ENCODE measurements at places on chromosomes 12 and 14.

DNA sequence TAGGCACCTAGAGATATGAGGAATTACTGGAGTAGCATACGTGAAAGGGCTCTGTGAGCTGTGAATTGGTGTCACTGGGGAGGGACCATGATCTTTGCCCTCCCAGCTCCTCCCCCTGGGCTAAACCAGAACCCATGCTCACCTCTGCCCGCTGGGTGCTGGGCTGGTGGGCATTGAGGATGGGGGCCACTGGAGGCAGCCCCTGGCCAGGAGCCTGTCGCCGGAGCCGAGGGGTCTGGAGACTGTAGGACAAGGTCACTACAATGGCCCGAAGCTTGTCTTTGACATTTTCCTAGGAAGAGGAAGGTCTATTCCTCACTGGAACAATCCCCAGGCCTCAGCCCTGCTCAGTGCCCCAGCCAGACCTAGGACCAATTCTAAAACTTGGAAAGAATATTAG, 11.6 kb downstream of the ITGA7 start:
- no peak for DNase-seq

- DNase-seq, result no peak
Measured at GRCh38 chr12:125152463-125152862, 87.2 kb downstream of the AACS start.

DNA sequence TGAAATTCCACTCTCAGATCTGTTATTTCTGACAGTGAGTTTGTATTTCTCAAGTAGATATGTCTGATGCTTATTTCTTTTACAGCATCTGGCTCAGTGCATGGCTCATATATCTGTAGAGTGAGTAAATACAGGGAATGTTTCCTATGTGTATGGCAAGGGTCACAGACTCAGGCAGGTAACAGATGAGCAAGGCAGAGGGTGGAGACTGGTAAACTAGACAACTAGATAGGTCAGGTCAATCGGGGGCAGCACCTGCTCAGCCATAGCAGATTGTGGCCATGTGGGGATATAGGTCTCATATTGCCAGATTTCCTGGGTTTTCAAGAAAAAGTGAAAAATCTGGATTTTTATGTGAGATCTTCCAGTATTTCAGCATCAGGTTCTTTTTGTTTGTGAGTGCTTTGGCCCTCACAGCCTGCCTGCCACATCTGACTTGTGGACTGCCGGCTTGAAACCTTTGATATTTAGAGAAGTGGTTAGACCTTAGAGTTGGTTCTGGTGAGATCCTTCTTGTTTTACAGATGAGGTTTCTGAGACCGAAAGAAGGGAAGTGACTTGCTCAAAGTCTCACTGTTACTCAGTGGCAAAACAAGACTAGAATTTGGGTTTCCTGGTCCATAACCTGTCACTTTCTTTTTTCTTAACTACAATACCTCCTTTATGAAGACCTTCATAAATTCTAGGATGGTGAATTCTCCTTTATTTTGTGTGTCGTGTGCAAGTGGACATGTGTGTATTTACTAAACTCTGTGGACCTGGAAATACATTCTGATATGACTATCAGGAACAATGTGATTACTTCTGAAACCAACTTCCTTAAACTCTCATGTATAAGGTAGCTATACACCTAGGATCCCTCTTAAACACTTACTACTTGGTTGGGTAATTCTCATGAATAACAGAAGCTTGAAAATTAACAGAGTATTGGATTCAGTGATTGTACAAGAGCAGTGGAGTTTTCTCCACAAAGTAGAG, 34.4 kb downstream of the PROX2 start:
- no peak for DNase-seq

GRCh38 chr12:5518584-5519365, 86.9 kb downstream of the NTF3 start:
- DNase-seq, result no peak

GRCh38 chr14:104187931-104188726, 49.7 kb downstream of the KIF26A start:
- no peak for DNase-seq

- no peak for DNase-seq
Measured at GRCh38 chr12:105221583-105222283, 14.2 kb downstream of the APPL2 start.

- no peak for DNase-seq
Measured at GRCh38 chr12:7693793-7694192, 1.8 kb downstream of the GDF3 start.

DNA sequence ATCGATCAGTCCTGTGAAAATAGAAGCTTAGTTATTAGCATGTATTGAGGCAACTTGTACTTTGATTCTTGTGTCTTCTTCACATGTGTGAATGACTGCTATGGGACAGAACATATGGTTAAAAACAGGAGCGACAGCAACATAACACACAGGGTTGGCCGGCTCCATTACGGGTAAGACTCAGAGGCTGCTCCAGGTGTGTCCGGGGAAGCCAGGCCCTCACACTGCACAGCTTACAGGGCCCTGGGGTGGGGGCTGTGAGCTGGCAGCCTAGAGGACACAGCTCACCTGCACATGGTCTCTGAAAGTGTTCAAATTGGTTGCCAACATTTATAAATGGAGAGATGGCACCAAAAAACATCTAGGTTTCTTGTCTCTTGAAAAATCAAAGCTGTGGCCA, 31.1 kb downstream of the TCHP start:
- no peak for DNase-seq

- no peak for DNase-seq
Measured at GRCh38 chr12:24360461-24360860, 411.0 kb upstream of the SOX5 start.

DNA sequence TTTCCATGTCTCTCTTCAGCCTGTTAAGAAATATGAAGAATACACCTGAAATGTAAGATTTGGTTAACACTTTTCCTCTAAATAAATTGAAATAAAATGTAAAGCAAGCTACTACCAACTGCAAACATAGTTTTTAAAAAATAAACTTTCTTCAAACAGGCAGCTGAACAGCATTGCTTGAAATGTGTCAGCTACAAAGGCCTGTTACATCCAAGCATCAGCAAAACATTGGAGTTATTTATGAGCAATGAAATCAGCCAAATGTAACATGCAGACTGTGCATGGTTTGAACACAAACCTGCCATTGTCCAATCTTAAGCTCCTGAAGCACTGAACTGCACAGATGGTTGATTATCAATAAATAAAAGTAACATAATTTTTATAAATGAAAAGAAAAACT, 291.3 kb downstream of the ACSS3 start:
- DNase-seq, result no peak

DNA sequence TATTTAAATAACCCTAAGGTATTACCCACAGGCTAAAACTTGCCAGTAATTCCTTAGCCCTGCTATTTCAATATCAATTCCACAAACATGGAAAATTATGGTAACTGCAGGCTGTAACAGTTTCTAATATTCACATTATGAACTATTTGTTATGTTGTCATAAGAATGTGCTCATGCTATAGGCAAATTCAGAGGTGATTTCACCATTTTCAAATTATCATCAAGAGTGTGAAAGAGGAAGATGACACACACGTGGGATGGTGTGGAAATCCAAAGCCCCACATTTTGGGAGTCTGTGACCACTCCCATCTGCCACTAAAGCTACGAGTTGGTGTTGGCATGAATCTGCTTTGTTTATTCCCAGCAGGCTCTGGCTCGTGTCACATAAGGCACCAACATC, 5.9 kb upstream of the MYO1A start:
- no peak for DNase-seq

GRCh38 chr12:53994264-53995001, 5.5 kb upstream of the HOXC9 start:
- no peak for DNase-seq

DNA sequence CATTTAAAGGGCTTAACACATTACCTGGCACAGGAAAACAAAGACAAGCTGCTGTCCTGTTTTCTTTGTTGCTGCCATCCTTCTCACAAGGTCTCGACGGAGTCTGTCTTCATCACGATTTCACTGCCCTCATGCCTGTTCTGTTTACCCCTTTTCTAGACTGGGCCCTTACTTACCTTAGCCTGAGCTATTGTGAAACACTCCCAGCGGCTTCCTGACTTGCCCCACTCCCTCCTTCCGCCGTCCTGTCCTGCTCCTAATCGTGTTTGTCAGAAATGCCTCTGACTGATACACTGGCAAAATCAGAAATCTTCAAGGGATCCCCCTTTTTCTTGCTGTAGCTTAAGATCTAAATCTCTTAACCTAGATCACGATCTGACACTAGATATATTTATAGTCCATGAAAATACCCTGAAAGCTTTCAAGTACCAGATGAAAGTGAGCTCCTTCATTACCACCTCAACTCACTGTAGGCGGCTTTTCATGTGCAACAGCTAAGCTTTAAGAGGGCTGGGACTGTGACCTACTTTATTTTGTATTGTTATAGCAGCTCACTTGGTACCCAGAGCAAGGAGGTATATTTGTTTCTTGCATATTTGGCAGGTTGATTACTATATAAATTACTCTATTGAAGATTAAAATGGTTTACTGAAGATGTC, 32.1 kb downstream of the TECPR2 start:
- DNase-seq, result no peak

DNA sequence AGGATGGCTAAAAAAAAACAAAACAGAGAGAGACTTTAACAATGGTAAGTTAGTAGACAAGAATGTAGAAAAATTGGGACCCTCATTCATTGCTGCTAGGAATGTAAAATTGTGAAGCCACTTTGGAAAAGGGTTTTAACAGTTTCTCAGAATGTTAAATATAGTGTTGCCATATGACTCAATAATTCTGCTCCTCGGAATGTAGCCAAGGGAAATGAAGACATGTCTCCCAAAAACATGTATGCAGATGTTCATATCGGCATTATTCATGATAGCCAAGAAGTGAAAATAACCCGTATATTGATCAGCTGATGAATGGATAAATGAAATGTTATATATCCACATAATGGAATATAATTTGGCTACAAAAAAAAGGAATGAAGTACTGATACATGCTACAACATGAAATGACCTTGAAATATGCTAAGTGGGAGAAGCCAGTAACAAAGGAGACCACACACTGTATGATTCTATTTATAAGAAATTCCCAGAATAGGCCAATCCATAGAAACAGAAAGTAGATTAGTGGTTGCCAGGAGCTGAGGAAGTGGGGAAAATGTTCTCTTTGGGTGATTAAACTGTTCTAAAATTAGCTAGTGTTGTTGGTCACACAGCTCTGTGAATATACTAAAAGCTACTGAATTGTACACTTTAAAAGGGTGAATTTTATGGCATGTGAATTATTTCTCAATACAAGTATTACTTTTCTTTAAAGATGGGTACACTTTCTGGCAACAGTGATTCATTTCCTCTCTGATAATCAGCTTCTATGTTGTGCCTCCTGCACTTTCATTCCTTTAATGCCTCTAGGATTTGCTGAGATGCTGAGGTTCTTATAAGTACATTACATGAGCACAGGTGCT, 132.5 kb downstream of the DAAM1 start:
- no peak for DNase-seq

- DNase-seq, result no peak
Measured at GRCh38 chr12:96247563-96247962, 53.4 kb downstream of the ELK3 start.

- DNase-seq, result no peak
Measured at GRCh38 chr14:34782031-34782430, 67.6 kb upstream of the CFL2 start.

GRCh38 chr12:81370456-81370855, 292.6 kb downstream of the ACSS3 start:
- no peak for DNase-seq

GRCh38 chr12:108592033-108592909, 5.6 kb downstream of the TMEM119 start:
- DNase-seq, result no peak

DNA sequence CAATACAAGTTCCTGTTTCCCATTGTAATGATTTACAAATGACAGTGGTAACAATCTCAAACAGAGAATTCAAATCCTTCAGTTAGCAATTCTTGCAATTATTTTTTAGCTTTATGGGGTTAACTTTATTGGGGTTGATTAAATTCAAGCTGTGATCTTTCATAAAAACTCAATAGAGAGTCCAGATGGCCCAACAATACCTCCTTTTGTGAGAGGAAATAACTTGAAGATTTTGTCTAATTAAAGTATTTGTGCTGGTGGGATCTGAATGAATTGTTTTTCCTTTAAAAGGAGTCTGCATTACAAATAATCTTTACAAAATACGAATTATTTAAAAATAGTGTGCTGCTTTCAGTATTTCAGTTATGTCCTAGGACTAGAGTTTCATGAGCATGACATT, 4.4 kb upstream of the ARHGAP5 start:
- no peak for DNase-seq

DNA sequence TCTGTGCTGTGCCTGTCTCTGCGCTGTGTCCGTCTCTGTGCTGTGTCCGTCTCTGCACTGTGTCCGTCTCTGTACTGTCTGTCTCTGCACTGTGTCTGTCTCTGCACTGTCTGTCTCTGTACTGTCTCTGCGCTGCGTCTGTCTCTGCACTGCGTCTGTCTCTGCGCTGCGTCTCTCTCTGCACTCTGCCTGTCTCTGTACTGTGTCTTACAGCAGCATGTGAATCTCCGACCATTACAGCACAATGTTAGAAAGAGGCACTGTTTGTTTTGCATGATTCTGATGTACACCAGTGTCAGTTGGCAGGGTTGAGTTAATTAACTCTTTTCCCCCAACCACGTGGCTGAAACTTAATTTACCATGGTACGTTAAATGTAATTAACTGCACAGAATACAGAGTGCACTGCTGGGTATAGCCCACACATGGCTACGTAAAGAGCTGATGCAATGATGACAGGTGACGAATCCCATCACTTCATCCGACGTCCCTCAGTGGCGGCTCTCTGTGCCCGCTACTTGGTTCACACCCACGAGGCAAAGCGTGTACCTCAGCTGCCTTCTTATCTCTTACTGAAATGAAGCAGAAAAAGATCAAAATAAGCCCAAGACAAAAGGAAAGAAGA, 127.7 kb upstream of the SFSWAP start:
- DNase-seq, result no peak

GRCh38 chr14:92609955-92610354, 96.4 kb downstream of the RIN3 start:
- no peak for DNase-seq

- DNase-seq, result no peak
Measured at GRCh38 chr14:37594238-37594970, 645 bp downstream of the FOXA1 start.

GRCh38 chr14:88559852-88560251, 3.0 kb upstream of the ZC3H14 start:
- no peak for DNase-seq

- no peak for DNase-seq
Measured at GRCh38 chr12:126773012-126773411, 1494.0 kb upstream of the TMEM132C start.

DNA sequence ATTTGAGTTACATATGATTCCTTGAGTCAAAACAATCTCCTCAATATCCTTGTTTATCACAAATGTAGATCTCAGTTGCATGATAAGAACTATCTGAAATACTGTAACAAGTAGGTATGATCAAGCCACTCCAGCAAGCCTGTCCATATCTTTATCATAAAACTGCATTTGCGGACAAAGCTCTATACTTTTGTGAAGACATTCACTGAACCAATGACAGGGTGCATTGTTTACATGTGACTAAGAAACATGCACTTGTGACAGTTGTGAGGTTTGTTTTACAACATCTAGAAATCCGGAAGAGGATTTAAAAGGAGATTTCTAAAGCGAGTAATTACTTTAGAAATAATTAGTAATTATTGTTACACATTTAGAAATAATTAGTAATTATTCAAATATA, 111.7 kb downstream of the PPP2R5E start:
- no peak for DNase-seq

GRCh38 chr14:24556756-24557155, 19.3 kb downstream of the CTSG start:
- DNase-seq, result no peak

- DNase-seq, result no peak
Measured at GRCh38 chr14:34362641-34363251, 99.3 kb downstream of the SPTSSA start.
